Retina (tissue), 1 donor: ENCODE measurements at places on chromosomes 11 and 22.

GRCh38 chr22:17562906-17563870, at the start of gene SLC25A18:
SLC25A18 (plus strand) TSS chr22:17563498; CDS start chr22:17579945, 16,447 bp downstream.
- peak; percentile 29 for DNase-seq

DNA sequence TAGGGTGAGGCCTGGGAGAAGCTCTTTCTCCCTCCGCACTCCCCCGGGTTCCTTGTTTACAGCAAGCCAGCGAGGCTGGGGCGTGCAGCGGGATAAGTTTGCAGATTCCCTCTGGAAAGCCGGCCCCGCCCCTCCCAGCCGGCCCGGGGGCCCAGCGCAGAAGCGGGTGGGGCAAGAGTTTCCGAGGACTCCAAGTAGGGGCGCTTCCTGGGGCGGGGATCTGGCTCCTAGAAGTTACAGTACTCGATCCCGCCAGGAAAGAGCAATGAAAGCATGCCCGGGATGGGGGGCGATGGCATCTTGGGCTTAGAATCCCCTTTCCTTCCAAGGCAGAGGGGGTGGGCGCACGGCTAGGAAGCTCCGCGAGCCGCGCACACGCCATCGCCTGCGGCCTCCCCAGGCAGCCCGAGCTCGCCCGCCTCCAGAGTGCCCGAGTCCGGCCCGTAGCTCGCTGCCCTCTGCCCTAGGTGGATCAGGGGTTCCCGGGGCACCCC, 385 bp downstream of the TST start:
- DNase-seq = peak; percentile 80

GRCh38 chr11:27907091-27907490, 200.9 kb downstream of the KIF18A start:
- no peak for DNase-seq

DNA sequence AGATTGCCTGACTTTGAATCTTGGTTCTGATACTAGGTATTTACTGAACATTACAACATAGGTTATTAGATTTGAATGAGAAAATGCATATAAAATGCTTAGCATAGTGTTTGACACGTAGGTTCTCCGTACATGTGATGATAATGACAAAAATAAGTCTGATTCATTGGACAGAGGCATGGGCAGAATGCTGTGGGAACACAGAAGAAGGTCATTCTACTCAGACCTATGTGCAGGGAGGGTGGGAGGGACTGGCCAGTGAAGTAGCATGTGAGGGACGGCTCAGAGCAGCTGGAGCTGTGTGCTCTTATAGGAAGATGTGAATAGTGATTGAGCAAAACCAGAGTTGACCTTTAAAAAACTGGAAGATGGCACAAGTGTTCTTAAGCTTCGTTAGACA, 256.8 kb upstream of the RAG2 start:
- DNase-seq = no peak

DNA sequence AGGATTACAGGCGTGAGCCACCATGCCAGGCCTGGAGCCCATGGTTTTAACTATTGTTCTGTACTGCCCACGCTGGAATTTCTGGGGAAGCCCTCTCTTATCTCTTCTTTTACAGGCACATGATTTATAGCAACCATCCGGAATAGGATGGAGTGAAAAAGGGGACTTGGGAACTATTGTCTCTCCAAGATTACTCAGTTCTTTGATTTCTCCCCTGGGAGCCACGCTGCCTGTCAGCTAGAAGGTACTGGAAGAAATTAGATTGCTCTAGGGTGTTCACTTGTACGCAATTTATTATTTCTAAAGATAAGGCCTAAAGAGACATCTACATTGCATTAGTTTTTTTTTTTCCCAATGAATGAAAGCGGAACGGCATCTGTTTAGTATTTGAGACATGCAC, 65.6 kb upstream of the PTPRJ start:
- DNase-seq = no peak
